ENCODE measurements at places on chromosomes 11 and 22. TPM values are rescaled to one million over a fixed set of nuclear protein-coding genes. Genes with fewer than 3 reads are reported as not detected.

DNA sequence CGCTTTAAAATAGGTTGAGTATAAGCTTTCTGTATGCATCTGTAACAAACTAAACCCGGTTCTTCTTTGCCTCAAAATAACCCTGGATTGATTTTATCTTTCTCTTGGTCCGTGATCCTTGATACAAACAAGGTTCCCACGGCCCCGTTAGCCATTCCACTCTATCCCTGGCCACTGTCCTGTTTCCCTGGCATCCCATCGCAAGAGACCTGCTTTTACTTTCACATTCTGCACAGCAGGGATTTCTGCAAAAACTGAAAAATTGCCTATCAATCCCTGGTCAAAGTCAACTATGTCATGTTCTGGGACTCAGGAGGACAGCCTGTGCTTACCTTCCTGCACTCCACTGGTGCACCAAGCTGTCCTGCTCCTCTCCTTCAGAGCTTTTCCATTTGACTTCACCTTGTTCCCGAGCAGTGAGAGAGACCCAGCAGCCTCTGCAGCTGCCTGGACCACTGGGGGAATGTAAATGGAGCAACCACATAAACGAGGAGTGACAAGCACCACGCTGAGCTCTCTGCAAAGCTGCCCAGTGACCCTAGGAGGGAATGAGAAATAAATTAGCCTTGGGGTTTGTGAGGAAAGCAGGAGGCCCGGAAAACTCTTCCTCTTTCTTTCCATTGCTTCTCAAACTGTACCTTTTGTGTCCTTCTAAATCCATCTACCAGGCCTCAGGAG is 175.9 kb downstream of the NTM start:
- H3K27ac ChIP-seq: no peak overlapping the region
- H3K27me3 ChIP-seq: no peaks in the 10 kb centered on the region
- DNase-seq: no peak
- H3K4me3 ChIP-seq: no peak overlapping the region

DNA sequence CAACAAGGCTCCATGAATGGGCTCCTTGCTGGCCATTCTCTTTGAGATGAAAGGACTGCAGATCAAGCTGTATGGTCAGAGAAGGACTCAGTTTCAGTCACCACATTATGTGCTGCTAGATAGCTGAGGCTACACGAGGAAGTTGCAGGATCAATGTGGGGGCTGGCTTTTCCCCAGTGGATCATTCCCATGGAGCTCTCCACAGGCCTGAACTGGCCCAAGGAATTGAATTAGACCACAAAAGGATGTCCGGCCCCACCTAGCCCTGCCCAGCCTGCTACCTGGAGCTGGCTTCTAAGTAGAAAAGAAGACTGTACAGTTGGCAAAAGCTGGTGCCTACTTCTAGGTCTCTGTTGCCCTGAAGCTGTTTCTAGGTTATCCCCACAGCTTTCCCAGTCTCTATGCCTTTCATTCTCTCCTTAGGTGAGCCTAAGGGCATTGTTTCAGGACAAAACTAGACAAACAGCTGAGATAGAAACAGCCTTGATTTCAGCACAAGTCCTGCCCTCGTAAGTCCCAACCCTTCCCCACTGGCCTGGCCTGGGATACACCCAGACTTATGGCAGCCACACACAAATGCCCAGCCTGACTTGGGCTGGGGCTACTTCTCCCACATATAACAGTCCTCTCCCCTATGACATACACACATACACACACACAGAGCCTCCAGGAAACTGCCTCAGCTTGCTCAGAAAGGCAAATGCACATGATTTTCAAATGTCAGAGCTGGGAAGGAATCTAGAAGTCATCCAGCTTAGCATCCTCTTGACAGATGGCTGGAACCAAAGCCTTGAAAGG is 129.1 kb upstream of the NCAM1 start:
- peaks cover 3% of the 10 kb centered on the region for H3K27me3 ChIP-seq
- no peaks in the 10 kb centered on the region for H3K4me1 ChIP-seq
- H3K4me3 ChIP-seq: no peak overlapping the region

The TBX10 gene
- total RNA-seq: not detected

- no peak for DNase-seq
- H3K27me3 ChIP-seq: peaks cover 2% of the 10 kb centered on the region
- no peak overlapping the region for H3K27ac ChIP-seq
These were observed 120.7 kb downstream of the TIMP3 start for GRCh38 chr22:32922186-32922585.

- no peak for DNase-seq
- no peak overlapping the region for H3K4me3 ChIP-seq
- no peaks in the 10 kb centered on the region for H3K27me3 ChIP-seq
- H3K4me1 ChIP-seq: no peaks in the 10 kb centered on the region
- H3K36me3 ChIP-seq: no peaks in the 10 kb centered on the region
- no peak overlapping the region for H3K27ac ChIP-seq
These were observed 946.2 kb downstream of the LRRC4C start for GRCh38 chr11:40513281-40513680.

- no peak for DNase-seq
- no peaks in the 10 kb centered on the region for H3K36me3 ChIP-seq
- no peak overlapping the region for H3K4me3 ChIP-seq
- H3K4me1 ChIP-seq: no peaks in the 10 kb centered on the region
- no peaks in the 10 kb centered on the region for H3K27me3 ChIP-seq
- no peak overlapping the region for H3K27ac ChIP-seq
These were observed 95.4 kb downstream of the GRAMD1B start for GRCh38 chr11:123525511-123525918.

The KDM2A gene
- 410 TPM for total RNA-seq

The FIBIN gene
- total RNA-seq: not detected

DNA sequence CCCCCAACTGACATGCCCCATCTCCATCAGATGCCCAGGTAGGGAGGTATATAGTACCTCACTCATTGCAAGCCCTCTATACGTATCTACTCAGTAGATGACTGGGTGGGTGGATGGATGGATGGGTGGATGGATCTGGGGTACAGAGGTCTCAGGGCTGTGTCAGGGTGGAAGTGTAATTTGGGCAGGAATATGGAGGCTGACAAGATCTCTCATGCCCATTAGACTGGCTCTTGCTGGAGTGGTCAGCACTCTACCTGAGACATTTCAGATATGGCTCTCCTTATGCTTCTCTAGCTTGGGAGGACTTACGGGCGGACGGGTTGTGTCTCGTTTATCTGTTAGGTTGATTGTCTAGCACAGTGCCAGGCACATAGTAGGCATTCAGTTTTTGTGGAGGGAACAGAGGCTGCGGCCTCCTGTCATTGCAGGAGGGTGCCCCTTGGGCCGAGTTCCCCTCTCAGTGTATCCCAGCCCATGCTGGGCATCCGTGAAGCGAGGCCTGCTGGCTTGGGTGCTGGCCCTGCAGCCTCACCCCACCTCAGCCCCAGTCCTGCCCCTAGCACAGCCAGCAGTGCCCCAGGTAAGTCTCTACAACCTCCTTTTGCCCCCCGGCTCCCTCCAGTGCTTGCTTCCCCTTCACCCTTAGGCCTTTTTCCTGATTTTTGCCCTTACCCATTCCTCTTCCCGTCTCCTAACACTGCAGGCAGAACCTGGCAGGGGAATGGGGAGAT is 13.7 kb downstream of the ROBO3 start:
- no peak overlapping the region for H3K4me3 ChIP-seq
- H3K27me3 ChIP-seq: peaks cover 5% of the 10 kb centered on the region
- no peaks in the 10 kb centered on the region for H3K36me3 ChIP-seq

DNA sequence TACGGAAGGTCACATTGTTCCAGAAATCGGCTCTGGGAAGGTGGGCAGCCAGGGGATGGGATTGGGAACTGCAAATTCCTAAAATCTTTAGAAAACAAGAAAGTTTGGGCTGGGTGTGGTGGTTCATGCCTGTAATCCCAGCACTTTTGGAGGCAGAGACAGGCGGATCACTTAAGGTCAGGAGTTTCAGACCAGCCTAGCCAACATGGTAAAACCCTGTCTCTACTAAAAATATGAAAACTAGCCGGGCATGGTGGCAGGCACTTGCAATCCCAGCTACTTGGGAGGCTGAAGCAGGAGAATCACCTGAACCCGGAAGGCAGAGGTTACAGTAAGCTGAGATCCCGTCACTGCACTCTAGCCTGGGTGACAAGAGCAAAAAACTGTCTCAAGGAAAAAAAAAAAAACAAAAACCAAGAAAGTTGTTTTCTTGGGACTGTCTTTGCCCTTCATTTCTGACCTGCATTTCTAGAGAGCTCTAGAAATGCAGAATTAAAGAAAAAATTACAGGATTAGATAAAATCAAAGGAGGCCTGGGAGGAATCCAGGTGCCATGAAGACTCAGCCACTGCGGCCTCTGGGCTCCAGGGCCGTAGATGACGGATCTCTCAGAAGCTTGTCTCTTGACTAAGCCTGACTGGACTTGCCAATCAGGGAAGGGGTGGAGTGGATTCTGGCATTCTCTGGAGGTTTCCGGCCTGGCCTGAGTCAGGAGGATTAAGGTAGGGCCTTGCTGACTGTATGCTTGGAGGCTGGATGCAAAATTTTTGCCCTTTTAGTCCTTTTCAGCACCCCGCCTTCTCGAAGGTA is 5.3 kb upstream of the MALAT1 start:
- no peak overlapping the region for H3K4me3 ChIP-seq
- no peak overlapping the region for H3K27ac ChIP-seq
- no peaks in the 10 kb centered on the region for H3K27me3 ChIP-seq
- peaks cover 46% of the 10 kb centered on the region for H3K4me1 ChIP-seq

DNA sequence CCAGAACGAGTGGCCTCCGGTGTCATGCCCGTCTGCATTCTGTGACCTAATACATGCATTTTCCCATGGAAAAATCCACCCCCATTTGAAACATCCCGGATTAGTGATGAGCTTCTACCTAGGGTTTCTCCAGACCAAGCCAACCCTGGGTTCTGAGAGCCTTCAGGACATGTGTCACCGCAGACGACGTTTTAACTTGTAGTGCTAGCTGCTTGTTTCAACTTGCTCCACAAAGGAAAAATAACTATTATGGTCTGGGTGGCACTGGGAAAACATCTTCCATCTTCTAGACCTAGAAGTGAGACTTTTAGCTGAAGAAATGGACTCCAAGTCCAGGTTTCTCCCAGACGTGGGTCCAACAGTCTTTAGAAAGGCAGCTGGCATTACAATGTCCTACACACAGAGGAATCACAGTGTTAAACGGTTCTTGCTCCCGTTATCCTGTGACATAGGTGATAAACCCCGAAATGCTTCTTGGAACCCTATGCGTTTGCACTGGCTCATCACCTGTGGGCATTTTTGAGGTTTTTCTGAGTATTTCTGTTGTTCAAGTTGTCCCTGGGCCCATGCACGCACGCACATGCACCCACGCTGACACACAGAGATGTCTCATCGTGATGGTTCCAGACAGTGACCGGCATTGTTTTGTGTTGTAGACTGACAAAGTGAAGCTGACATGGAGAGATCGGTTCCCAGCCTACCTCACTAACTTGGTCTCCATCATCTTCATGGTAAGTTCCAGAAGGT is 46.6 kb upstream of the FADD start:
- H3K27ac ChIP-seq: no peak overlapping the region
- H3K4me1 ChIP-seq: no peaks in the 10 kb centered on the region
- H3K27me3 ChIP-seq: peaks cover 2% of the 10 kb centered on the region

DNA sequence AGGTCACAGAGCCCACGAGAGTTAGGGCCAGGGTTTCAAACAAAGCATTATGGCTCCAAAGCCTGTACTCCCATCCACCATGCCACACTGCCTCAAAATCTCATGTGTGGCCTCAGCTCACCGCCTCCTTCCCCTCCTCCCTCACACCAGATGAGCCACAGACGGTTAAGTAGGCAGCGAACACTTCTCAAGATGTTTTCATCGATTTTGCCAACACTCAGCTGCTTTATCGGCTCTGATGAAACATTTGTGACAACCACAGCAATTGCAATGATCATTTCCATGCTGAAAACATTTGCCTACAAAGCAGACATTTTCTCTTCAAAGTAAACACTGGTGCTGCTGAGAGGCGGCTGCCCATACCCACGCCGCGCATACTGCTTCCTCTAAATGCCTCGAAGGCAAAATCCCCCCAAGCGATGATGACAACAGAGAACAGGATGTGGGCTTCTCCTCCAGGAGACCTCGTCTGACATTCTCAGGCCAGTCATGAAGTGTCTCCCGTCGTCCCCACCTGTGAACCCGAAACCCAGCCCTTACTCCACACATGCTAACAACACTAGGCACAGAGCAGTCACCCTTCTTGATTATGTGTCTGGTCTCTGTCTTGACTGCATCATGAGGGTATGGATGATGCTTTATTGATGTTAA is 599.2 kb downstream of the SOX6 start:
- H3K4me3 ChIP-seq: no peak overlapping the region
- no peak overlapping the region for H3K27ac ChIP-seq
- H3K27me3 ChIP-seq: peaks cover 2% of the 10 kb centered on the region

The C11orf87 gene
- not detected for total RNA-seq

GRCh38 chr11:2886191-2886894 is 768 bp upstream of the CDKN1C start:
- H3K27ac ChIP-seq: no peak overlapping the region
- no peak for DNase-seq
- H3K27me3 ChIP-seq: peaks cover 4% of the 10 kb centered on the region
- peaks cover 48% of the 10 kb centered on the region for H3K4me1 ChIP-seq
- H3K36me3 ChIP-seq: no peaks in the 10 kb centered on the region
- H3K4me3 ChIP-seq: no peak overlapping the region

- no peaks in the 10 kb centered on the region for H3K4me1 ChIP-seq
- H3K4me3 ChIP-seq: no peak overlapping the region
- DNase-seq: no peak
- H3K27ac ChIP-seq: no peak overlapping the region
- H3K36me3 ChIP-seq: no peaks in the 10 kb centered on the region
These were observed 146.8 kb upstream of the TTC12 start for GRCh38 chr11:113167599-113167998.

DNA sequence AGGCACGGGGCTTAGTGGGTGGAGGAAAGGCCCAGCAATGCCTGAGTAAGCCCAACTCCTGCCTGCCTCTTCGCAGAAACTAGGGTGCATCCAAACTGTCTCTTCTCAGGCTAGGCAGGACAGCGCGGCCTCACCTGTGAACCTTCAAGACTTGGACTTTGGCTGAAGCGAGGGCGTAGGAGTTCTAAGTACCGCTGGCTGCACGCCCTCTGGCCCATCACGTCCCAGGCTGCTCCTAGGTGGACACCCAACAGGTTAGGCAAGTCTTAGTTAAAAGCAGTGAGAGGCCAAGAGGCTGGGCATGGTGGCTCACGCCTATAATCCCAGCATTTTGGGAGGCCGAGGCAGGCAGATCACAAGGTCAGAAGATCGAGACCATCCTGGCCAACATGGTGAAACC is 1.8 kb upstream of the DDB2 start:
- H3K4me3 ChIP-seq: no peak overlapping the region
- peaks cover 32% of the 10 kb centered on the region for H3K4me1 ChIP-seq
- DNase-seq: no peak
- peaks cover 8% of the 10 kb centered on the region for H3K36me3 ChIP-seq
- no peak overlapping the region for H3K27ac ChIP-seq

The CCDC87 gene
- 0.25 TPM for total RNA-seq

The FUT4 gene
- 5.1 TPM for total RNA-seq

Measured in CD4-positive, alpha-beta T cell (primary cell).